Left colon (tissue), 2 donors: ENCODE measurements at places on chromosomes 4 and X.
A peak's percentile ranks its signal among the peaks of the same experiment; 100 is the strongest.

- DNase-seq = no peak
These were observed 89.9 kb upstream of the TLR2 start for GRCh38 chr4:153594210-153594609.

DNA sequence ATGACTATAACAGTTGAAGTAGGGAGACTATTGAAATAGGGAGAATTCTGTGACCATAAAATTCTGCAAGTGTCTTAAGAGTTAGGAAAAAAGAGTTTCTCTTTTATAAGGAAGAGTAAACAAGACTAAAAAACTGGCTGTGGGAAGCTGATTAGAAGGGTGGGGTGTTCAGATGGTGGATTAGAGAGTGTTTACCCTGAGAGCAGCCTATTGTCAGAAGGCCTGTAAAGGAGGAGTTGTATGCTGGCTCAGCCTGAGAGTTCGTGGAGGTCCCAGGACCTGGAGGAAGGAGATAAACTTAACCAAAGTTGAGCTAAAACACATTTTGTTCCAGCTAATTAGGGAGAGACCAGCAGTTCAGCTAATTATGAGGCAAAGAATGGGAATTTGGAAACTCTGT lies 629.7 kb downstream of the PCDH7 start:
- no peak for DNase-seq

DNA sequence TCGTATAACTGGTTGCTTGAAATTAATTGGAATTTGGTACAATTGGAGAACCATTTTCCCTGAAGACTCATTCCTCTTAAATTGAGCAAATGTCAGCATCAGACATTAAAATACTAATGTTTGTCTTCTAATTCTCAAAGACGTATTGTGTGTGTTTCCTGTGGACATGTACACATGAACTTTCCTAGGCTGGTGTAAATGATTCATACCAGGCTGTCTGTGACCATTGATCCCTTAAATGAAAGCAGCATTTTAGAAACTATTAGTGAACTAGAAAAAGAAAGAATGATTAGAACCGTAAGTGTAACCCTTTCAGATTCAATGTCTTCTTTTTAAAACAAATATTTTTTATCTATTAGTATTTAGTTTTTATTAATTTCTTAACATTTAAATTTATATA lies 332.9 kb downstream of the PPP3CA start:
- DNase-seq = no peak

DNA sequence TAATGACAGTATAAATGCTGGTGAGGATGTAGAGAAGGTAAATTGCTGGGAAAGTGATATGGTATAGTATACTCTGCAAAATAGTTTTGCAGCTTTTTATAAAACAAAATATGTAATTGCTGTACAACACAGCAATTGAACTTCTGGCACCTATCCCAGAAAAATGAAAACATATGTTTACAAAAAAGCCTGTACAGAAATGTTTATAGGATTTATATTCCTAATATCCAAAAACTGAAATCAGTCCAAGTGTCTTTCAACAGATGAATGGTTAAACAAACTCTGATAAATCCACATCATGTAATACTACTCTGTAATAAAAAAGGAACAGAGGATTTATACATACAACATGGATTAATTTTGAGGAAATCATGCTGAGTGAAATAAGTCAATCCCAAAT lies 198.4 kb upstream of the ACTRT1 start:
- DNase-seq = no peak

- DNase-seq = peak; percentile 82
These were observed 24.3 kb upstream of the SRD5A3 start for GRCh38 chr4:55321707-55322264.

- no peak for DNase-seq
These were observed 69.6 kb downstream of the FGFBP1 start for GRCh38 chr4:15868826-15869413.

DNA sequence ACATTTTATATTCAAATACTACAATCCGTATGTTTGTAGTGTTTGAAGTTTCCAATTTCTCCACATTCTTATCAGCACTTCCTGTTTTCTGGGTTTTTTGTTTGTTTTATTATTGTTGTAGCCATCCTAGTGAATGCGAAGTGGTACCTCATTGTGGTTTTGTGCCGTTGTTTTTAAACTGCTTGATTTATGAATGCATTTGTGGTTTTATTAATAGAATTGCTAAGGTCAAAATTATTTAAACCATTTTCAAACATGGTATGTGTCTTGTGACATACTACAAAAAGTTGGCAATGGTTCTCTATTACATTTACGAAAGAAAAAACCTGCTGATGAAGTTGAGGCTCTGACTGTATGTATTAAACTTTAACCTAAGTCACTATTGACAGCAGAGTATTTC lies 780.0 kb upstream of the MAGEB2 start:
- DNase-seq = no peak

DNA sequence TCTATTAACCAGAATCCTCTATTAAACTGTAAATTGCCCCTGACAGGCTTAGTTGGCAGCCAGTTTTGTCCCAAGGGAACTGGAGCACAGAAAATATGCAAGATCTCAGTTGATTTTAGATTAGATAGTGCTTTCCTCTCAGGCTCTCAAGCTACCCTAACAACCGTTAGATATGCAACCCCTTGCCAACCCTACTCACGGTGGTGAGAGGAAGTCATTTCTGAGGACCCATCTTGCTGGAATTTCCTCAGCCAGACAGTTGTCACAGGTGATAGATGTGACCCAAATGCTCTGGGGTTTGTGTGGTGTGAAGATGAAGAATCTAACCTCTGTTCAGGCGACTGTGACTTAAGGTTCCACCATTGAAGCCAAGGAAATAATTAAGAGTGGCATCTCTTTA lies 447.1 kb downstream of the MID1IP1 start:
- DNase-seq = no peak

- DNase-seq = no peak
These were observed 72.0 kb downstream of the TMEM144 start for GRCh38 chr4:158282252-158282651.

- no peak for DNase-seq
These were observed 116.9 kb upstream of the RAP2C start for GRCh38 chrX:132336172-132336571.

- DNase-seq = no peak
These were observed 42.1 kb upstream of the MAGEA4 start for GRCh38 chrX:151870602-151871001.

DNA sequence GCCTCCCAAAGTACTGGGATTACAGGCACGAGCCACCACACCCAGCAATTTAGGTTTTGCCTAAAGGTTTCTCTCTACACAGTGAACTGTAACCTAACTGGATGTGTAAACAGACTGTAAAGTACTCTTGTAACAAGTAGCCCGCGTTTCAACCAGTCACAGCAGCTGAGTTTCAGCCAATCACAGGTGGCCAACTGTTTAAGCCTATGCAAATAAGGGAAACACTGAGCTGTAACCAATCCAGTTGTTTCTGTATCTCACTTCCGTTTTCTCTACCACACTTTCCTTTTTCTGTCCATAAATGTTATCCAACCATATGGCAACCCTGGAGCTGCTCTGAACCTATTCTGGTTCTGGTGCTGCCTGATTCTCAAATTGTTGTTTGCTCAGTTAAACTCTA lies 59.9 kb downstream of the DIPK2B start:
- no peak for DNase-seq

DNA sequence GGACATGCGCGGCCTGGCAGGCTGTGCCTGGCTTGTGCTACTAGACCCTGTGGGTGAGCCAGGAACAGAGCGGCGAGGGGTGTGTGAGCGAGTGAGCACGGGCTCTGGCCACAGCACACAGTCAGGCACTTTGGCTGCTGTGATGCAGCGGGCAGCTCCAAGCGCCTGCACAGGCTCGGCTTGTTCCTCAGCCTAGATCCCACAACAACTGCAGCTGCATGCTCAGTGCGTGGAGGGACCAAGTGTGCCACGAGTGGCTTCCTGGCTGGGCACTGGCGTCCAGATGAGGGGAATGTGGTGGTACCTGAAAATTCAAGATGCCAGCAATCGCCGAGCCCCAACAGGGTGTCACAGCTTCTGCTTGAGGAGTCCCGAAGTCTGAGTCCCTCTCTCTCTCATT lies 1056.6 kb downstream of the RAPGEF2 start:
- DNase-seq = no peak

DNA sequence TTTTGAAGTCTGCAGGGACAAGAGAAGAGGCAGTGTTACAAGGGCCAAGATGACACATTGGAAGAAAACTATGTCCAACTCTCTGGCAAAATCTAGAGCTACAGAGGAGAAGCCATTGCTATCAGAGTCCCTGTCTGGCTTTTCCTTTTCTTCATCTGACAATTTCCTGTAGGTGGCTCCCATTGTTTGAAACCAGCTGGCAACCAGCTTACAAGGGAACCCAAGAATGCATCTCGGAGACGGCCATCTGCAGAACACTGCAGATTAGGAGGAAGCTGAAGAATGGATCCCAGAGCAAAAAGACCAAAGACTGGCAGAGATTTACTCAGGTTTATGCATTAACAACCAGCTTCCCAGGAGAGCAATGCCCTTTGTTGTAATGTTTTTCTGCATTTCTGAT lies 216.2 kb upstream of the CTSO start:
- no peak for DNase-seq

DNA sequence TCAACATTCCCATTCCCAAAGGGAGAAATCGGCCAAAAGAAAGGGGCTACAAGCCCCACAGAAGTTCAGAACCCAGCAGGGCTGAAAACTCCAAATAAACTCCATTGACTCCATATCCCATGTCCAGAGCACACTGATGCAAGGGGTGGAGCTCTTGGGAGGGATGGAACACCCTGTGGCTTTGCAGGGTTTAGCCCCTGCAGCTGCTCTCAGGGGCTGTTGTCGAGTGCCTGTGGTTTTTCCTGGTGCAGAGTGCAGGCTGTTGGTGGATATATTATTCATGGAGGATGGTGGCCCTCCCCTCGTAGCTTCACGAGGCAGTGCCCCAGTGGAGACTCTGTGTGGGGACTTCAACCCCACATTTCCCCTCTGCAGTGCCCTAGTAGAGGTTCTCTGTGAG lies 53.7 kb downstream of the PDGFRA start:
- DNase-seq = no peak

DNA sequence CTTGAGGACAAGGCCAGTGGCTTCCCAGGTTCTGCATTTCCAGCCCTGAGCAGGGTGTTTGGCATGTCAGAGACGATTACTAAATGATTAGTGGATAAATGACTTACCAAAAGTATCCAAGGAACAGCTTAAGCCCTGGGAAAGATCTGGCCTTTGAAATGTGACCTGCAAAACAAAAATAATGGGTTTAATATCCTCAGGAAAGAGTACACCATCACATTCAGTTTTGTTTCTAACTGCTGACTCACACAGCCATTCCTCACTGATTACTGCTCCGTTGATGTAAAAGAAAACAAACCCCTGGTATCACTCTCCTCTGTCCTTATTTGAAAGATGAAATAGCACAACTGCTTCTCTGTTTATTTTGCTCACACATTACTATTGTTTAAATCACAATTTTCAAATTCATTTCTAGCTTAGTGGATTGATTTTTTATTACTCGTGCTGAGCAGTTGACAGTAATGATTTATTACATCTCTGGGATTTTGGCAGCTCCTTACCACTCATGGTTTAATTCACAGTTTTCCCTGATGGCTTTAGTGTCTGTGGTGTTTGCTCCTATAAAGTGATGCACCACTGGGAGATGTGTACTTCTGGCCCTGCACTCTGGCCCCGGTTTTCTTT lies 117.0 kb downstream of the CBLL2 start:
- no peak for DNase-seq

DNA sequence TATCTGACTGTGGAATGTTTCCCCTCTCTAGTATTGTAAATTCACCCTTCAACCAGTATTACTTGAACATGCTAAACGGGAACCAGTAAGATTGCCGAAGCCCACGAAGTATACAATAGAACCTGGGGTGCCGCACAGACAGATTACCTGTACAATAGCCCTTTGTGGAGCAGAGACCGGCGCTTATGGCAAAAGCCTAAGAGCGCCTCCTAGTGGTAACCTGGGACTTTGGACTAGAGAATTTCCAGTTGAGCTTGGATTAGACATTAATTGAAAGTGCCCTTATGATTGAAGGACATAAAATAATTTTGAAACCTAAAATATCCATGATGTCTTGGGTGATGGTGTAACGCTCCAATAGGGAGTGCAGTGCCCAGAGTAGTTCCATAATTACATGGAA lies 14.1 kb downstream of the ZNF157 start:
- peak; percentile 35 for DNase-seq

DNA sequence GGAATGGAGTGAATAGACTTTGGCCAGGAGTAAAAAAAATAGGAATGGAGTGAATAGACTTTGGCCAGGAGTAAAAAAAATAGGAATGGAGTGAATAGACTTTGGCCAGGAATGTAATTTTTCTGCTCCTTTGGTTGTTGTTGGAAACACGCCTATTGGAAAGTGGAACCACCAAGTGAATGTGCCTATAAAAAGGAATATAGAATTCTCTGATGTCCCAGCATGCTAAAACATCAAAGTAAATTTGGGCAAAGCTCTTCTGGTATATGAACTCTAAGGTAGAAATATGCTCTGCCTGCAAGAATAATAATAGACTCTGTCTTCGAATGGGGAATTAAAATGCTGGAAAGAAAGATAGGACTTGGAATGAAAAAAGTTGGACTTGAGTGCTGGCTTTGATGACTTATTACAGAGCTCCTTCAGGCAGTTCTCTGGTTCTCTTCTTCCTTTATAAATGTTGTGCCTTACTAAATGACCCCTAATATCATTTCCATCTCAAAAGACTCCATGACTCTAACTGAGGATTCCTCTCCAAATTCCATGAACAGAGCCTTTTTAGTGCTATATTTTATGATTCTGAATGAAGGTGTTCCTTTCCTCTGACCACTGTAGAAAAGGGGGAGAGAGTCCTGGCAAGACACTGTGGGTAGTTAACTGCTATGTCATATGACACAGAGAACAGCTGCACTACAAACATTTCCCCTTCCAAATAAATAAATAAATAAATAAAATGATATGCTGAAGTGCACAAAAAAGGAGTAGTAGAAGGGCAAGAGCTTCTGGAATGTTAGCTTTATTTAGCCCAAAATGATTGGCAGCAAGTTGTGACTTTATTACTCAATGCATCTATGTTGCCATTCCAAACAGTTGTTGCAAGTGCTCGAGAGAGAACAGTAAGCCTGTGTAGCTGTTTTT lies 13.5 kb upstream of the GBA3 start:
- no peak for DNase-seq

GRCh38 chrX:135581496-135581895 lies 61.0 kb downstream of the INTS6L start:
- DNase-seq = no peak

DNA sequence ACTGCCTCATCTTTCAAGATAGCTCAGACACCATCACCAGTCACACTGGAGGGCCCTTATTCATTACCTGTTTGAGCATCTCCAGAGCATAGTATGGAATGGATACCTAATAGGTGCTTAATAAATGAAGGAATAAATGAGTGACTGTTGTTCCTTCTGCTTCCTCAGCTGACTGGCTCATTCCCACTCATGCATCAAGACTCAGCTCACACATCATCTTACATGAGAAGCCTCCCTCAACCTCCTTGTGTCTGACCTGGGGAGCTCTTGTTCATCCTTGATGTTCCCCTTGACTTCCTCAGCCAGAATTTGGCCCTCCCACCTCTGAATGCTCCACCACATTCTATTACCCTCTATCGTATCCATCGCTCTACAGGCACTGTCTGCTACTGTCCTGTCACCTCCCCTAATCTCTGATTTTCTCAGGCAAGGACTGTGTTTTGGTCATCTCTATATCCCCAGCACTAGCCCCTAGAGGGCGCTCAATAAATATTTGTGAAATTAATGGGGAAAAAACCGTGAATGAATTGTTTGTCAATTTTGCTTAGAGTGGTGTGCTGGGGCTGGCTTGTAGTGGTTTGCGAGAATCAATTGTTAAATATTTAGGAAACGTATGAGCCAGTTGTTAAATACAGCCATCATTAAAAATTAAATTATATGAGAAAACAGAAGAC lies 88.3 kb downstream of the NHSL2 start:
- DNase-seq = no peak

- no peak for DNase-seq
These were observed 405.4 kb upstream of the CPEB2 start for GRCh38 chr4:14596904-14597303.

GRCh38 chrX:149825424-149825823 lies 43.7 kb downstream of the MAGEA9 start:
- peak; percentile 32 for DNase-seq
